ENCODE measurements at places on chromosomes 12 and 14.

GRCh38 chr12:10102322-10102721 is 3.5 kb upstream of the CLEC1A start:
- no peak for DNase-seq

DNA sequence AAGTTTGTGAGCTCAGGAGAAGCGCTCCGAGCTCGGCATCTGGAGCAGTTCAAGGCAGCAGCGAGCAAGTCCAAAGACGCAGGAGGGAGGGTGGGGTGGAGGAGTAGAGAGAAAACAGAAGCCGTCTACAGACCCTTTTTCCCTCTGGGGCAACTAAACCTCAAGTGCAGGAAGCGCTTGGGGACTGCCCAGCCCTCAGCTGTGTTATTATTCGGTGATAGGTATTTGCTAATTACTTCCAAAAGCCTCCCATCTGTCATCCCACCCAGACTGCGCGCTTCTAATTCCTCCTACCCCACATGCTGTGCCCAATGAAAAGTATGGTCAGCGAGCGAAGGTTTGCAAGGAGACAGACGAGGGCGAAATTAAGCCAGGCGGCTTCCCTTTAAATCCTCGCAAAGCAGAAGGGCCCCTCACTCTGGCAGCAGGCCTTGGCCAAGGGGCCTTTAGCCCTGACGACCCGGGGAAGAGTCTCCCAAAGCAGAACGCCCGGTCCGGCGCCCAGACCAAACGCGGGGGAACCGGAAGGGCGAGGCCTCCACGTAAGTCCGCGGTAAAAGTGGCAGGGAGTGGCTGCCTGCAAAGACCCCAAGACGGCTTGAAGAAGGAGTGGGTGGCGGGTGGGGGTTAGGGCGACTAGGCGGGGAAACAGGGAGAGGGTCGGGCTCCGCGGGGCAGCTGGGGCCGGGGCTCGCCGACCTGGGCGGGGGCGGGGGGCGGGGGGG is 507 bp upstream of the CD9 start:
- no peak for DNase-seq

GRCh38 chr14:24820616-24821015 is 186.6 kb upstream of the GZMB start:
- no peak for DNase-seq

GRCh38 chr14:93008381-93008780 is 85.4 kb downstream of the CHGA start:
- DNase-seq: peak; percentile 46

DNA sequence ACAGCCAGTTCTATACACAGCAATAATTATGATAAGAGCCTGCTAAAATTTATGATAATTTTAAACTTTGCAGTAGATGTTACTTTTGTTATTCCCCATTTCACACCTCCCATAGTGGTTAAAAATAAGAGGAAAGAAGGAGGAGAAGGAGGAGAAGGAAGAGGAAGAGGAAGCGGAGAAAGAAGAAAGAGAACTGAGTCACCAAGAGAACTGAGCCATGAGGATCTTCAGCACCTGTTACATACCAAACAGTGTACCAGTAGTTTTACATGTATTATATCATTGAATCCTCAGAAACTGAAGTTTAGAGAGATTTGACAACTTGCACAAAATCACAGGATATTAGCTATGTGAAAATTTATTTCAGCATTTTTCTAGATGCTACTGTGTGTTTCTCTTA is 3.9 kb downstream of the CD163 start:
- DNase-seq: no peak

DNA sequence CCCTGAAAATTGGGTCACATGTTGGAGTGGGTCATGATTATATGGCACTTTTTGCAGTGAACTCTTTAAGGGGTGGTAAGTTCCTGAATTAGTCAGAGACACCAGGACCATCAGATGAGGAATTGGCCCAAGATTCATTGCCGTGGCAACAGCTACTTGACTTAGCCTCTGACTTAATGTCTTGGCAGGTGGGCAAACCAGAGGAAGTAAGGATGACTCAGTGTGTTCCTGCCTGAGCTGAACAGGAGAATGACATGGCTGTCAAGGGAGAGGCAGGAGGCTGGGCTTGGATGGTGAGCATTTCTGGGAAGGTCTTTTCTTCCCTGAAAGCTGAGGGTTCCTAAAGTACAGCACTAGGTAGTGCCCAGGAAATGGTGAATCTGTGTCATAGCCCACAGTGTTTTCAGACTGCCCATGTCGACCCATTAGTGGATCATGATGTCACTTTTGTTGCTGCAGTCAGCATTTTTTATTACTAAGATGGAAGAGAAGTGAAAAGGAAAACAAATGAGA is 170.1 kb upstream of the PWP1 start:
- DNase-seq: no peak

- no peak for DNase-seq
Observed at GRCh38 chr12:93191423-93191822, 186.3 kb upstream of the NUDT4 start.

GRCh38 chr12:44526655-44527182 is 349.4 kb downstream of the NELL2 start:
- no peak for DNase-seq

- DNase-seq: no peak
Observed at GRCh38 chr12:103901518-103902173, 28.6 kb upstream of the HSP90B1 start.

- DNase-seq: no peak
Observed at GRCh38 chr14:93100100-93100499, 15.6 kb downstream of the ITPK1 start.

- DNase-seq: peak; percentile 67
Observed at GRCh38 chr14:77124345-77125280, 17.0 kb downstream of the ZDHHC22 start.

GRCh38 chr14:76929927-76930326 is 98.6 kb downstream of the IRF2BPL start:
- no peak for DNase-seq

- peak; percentile 49 for DNase-seq
Observed at GRCh38 chr14:33943096-33943883, 7.6 kb downstream of the EGLN3 start.

DNA sequence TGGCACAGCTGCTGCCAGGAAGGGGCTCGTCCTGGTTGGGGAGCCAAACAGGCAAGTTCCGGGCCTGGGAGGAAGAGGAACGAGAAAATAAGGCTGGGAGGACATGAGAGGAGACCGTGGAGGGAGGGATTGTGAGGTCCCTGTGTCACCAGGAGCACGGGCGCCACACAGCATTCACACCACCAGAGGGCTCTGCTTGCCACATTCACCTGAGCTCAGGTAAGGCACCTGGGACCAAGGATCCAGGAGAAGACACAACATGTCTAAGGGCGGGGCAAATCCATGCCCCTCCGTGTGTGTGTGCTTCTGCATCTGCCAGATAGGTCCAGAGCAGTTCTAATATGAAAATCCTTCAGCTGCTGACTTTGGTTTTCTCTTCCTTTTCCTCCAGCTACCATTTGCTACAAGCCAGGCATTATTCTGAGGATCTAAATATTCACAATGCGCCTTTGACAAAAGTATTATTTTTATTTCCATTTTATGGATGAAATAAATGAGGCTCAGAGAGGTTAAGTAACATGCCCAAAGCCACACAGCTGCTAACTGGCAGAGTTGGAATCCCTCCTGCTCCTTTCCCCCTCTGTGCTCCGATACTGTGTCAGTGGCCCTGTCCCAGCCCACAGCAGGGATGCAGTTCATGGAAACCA is 14.6 kb downstream of the RAPGEF3 start:
- no peak for DNase-seq

DNA sequence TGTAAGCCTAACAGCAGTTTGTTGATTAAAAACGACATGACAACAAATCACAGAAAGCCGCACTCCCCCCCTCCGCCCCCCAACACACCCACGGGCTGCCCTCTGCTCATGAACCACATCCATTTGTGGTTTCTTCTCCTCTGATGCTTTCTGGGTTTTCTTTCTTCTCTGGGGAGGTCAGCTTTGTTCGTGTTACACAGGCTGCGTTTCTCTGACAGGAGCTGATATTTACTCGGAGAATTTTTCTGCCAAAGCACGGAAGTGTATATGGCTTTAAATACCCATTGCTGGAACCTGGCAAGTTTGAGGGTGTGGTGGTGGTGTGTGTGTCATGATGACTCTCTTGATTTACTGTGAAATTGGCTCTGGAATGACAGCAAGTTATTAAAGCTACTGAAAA is 883.7 kb upstream of the TMEM132C start:
- DNase-seq: no peak

- DNase-seq: no peak
Observed at GRCh38 chr14:75972801-75973421, 8.9 kb downstream of the TGFB3 start.

- no peak for DNase-seq
Observed at GRCh38 chr12:65823513-65824375, 539 bp upstream of the HMGA2 start.

DNA sequence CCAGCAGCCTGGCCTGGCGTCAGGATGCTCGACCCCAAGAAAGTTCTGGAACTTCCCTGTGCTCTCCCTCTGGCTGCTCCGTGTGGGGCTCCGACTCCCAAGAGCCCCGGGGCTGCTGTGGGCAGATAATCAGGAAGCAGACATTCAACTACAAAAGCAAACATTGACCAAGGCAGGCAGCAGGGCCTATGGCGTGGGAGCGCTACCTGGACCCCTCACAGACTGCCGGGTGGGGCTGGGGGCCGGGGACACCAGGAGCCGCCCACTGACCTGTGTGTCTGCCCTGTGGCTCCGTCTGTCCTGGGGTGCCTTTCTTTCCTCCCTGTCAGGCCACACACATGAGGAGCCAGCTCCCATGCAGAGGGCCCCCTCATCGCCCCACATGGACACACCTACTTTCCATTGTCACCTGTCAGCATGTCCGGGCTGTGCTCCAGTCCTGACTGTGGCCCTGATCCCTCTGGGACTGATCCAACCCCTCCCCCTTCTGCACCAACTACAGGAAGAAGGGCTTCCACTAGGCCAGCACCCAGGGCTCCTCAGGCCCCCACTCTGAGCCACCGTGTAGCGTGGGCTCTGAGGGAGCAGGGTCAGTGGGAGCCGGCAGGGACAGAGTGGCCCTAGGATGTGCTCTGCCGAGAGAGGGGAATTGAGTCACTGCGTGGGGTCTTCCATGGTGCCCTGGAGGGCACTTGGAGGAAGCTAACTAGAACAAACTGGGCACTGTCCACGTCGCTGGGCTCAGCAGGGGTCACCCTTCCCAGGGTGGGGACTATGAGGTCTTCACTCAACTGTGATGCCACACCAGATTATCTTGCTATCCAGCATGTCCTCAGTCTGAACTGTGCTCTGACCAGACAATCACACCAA is 215.4 kb upstream of the C14orf180 start:
- no peak for DNase-seq

DNA sequence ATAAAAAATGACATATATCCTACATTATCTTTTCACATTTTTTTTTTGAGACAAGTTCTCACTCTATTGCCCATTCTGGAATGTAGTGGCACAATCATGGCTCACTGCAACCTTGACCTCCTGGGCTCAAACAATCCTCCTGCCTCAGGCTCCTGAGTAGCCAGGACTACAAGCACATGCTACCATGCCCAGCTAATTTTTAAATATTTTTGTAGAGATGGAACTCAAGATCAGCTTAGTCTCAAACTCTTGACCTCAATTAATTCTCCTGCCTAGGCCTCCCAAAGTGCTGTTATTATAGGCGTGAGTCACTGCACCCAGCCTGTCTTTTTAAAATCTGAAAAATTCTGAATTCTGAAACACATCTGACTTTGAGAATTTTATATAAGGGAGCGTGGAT is 241.9 kb upstream of the DCN start:
- no peak for DNase-seq

DNA sequence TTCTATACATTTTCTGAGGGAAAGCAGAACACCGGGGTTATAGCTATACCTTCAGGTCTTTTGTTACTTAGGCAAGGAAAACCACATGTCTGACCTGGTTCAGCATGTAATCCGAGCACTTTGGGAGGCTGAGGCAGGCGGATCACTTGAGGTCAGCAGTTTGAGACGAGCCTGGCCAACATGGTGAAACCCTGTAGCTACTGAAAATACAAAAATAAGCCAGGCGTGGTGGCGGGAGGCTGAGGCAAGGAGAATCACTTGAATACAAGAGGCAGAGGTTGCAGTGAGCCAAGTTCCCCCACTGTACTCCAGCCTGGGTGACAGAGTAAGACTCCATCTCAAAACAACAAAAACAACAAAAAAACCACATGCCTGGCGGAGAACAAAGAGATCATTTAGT is 177.6 kb downstream of the ACSS3 start:
- no peak for DNase-seq

DNA sequence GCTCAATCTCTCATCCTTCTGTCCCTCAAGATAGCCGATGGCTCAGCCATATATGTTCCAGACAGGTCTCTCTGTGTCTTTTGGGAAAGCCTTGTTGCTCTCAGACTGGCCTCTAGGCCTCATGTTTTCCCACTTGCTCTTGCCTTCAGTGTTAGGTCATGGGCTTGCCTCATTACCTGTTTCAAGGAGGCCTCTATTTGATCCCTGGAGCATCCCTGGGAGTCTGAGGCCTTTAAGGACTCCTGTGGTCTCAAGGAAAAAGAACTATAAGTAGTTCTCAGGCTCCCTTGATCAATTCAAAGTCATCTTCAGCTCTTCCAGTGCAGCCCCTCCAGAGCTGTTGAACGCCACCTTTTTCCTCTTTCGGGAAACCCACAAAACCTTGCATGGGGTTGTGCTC is 47.9 kb downstream of the NTF3 start:
- no peak for DNase-seq

DNA sequence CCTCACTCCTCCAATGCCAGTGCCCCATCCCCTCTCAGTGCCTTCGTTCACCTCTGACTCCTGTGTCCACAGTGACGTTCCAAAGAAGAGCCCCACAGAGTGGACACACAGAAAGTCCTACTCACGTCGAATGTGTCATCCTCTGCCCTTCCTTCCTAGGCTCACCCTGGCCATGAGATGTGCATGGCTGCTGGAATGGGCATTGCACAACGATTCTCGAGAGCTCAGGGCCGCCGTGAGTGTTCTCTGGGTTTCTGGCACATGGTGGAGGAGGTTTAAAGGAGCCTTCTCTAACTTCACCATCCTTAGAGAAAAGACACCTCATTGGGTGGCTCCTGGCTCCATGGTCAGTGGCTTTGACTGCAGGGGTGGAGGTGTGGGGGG is 12.8 kb upstream of the CEP170B start:
- DNase-seq: no peak

DNA sequence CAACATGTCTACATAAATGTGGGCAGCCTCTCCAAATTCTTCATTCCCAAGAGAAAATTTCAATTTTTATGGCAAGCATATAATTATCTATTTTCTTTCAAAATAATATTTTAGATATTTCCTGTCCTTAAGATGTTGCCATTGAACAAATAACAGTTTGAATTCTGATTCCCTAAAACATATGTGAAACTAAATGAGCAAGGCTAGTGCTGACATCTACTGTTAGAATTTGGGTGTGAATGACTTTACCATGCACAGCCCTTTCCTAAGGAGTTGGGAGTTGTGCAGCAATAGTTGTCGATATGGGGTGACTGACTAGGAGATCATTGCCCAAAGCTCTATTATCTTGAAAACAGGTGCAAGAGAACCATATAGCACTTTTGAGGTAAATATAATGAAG is 108.2 kb upstream of the SLC38A4 start:
- no peak for DNase-seq

DNA sequence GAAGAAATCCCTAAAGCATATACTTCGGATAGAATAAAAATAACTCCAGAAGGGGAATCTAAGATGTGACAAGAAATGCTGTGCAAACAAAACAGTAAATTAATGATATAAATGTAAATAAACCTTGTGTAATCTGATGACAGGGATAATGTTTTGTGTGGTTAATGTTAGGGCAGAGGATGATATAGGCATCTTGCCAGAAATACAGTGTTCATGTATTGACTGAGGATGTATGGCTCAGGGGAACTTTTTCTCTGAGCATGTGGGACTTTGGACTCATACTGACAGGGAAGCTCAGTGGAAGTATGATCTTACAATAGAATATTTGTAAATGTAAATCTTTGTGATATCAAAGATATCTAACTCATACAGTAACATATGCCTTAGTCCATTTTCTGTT is 420.2 kb downstream of the TMTC2 start:
- DNase-seq: no peak

Data from hippocampal formation (tissue), 2 donors.